ENCODE measurements at places on chromosomes 1 and 21.
A peak's percentile ranks its signal among the peaks of the same experiment; 100 is the strongest.

- no peak for DNase-seq
These were observed 23.2 kb downstream of the ATP8B2 start for GRCh38 chr1:154348429-154349076.

- no peak for DNase-seq
These were observed 32.0 kb downstream of the VTCN1 start for GRCh38 chr1:117178756-117179155.

DNA sequence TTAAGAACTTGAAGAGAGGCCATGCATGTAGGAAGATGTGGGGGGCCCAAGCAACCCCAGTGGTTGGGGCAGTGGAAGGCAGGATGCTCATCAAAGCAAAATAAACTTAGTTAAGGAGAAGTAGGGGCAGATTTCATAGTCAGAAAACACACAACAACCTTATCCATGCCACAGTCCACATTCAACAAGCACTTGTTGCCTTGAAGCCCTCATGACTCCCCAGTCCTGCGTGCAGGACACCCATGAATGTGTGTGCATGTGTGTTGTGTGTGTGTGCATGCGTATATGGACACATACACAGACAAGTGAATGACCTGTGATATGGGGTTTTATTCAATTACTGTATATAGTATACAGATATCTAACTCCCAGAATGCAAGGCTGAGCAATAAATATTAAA, 186.9 kb downstream of the PSMG1 start:
- no peak for DNase-seq

- DNase-seq: peak; percentile 57
These were observed 853.4 kb downstream of the KCNT2 start for GRCh38 chr1:195754874-195755273.

DNA sequence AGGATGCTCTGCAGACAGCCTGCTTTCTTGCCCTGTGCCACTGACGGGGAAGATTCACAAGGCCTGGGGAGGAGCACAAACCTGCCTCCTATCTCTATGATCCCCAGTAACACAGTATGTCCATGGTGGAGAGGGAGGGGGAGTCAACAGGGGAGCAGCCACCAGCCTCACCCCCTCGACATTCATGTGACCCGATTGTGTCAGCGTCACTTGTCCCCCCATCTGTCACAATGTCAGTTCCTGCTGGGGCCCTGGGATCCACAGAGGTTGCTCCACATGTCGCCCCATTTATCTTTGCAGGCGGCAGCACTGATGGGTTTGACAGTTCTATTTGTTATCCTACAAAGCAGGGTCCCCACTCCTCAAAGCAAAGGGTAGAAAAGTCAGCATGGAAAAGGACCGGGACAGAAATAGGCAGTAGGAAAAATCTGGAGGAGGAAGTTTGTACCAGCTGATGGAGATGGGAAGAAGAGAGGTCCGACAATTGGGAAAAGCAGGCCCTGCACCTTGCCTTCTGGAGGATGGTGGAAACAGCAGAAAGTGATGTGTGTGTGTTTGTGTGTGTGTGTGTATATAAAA, 130.9 kb downstream of the SEC16B start:
- DNase-seq: no peak

DNA sequence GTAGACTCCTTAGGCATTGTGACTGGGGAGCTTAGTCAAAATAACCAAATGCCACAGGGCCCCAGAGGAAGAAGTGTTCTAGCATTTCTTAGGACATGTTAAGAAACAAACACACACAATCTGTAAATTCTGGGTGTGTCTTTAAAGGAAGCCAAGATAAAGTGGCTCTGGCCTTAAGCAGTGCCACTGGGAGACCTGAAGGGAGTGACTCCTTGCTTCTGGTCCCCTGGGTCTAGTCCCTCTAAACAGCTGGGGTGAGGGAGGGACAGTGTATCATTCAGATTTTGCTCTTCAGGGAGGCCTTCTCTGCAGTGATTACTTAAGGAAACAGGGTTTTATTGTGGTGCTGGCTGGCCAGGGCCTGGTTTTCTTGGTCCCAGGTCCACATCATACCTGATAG, 9.1 kb upstream of the PROK1 start:
- no peak for DNase-seq

GRCh38 chr21:32578107-32578691, 7.1 kb downstream of the TCP10L start:
- DNase-seq: peak; percentile 40

DNA sequence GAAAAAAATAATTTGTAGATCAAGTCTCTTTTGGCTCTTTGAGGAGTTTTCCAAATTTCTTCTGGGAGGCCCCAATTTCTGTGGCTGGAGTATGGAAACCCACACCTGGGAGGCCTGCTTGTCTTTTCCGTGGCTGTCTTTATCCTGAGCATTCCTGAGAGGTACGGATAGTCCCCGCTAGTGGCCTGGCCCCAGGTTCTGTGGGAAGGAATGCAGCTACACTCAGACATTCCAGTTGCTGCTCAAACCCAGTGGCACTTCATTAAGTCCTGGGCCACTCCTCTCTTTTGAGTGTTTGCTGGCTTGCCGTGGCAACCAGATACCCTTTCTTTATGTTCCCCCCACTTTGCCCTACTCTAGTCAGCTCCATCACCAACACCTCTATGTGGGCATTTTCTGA, 310.4 kb downstream of the ASTN1 start:
- DNase-seq: no peak

GRCh38 chr1:27478098-27478497, 11.9 kb downstream of the WASF2 start:
- no peak for DNase-seq

DNA sequence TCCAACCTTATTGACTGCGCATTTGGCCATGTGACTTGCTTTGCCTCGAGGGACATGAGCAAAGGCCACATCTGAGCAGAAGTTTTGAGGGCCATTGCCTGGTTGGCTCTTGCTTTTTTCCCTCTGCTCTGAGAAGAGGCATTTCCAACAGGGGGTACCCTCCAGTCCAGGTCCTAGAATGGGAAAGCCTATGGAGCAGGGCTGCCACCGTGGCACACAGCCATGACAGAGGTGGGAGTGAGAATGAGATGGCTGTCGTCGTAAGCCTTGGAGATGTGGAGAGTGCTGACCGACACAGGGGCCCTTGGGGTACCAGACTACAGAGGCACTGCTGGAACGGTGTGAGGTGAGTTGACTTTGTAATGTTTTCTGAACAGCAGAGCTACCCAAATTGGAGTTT, 103.0 kb downstream of the KCNJ15 start:
- no peak for DNase-seq

GRCh38 chr1:190479516-190479915, 1.9 kb upstream of the BRINP3 start:
- DNase-seq: peak; percentile 11

GRCh38 chr1:100458661-100459357, 79.1 kb upstream of the GPR88 start:
- peak; percentile 2 for DNase-seq

DNA sequence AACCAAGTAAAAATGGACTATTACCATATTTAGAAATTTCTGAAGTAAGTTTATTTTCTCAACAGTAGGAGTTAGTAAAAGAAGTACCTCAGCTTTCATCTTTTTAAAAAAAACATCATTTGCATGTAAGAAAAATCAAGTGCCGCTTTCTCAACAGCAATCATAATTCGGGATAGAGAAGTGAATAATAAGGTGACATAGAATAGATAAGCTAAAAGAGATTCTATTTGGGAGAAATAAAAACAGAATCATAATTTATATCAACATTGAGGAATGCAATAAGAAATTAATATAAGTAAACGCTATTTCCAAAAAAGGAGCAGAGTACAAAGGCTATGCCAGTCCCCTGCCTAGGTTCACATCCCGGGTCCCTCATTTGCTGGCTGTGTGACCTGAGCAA, 330.9 kb upstream of the GREM2 start:
- no peak for DNase-seq

DNA sequence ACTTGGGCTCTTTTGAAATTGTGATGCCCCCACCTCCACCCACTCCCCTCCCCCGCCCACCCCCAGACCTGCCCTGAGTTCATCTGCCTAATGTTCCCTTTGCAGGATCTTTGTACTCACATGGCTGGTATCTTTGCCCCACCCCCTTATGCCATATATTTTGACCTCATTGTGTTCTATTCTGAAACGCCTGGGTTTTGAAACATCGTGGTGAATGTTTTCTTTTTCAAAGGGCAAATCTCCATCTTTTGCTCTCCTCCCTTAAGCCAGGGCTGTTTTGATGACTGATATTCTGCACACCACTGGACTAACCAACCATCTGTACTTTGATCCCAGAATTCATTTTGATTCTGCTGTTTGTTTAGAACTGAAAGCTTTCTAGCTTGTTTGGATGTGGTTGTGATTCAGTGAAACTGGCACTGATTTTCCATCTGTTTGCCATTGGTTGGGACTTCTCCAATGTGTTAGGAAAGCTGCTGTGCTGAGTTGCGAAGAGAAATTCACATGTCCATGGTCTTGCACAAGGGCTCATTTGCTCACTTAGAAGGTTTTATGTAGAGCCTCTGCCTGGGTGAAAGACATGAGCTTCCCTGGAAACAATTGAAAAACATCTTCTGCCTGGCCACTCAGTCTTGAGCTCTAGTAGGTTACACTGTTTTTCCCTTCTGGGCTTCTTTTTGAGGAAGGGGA, 16.5 kb downstream of the SMAP2 start:
- DNase-seq: peak; percentile 50

- DNase-seq: peak; percentile 58
These were observed 6.8 kb downstream of the HES2 start for GRCh38 chr1:6412896-6413295.

GRCh38 chr1:211332830-211333229, 6.2 kb downstream of the TRAF5 start:
- no peak for DNase-seq

DNA sequence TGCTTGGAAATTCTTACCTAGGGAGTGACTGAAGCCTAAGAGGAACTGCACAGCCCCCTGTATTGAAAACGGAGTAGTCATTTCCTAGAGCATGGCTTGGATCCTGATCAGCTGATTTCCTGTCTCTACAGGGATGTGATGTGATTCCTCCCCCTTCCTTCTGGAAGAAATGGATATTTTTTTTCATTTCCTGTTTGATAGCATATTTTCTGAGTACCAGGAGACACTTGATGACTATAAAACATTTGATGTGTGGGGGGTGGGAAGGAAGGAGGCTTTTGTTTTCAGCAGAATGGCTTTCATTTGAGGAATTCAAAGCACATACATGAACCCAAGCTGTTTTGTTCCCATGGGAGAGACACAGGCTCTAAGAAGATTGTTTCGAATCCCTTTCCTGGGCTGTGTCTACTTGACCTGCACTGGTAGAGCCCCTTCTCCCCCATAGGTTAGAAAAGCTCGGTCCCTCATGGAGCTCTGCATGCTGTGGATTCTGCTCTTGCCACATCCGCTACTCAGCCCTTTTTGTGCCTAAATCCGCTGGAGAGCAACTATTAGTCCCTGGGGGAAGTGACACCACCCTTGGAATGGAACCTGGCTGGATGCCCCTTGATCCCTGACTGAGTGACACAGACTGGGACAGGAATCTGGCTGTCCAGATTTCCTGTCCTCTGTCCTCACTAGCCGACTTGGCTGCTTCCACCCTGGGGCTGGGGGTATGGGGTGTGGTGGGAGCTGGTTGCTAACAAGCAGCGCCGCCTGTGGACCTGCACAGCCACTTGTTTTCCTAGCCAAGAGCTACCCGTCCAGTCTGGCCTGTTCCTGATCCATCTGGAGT, 71.8 kb upstream of the MACF1 start:
- DNase-seq: peak; percentile 77

DNA sequence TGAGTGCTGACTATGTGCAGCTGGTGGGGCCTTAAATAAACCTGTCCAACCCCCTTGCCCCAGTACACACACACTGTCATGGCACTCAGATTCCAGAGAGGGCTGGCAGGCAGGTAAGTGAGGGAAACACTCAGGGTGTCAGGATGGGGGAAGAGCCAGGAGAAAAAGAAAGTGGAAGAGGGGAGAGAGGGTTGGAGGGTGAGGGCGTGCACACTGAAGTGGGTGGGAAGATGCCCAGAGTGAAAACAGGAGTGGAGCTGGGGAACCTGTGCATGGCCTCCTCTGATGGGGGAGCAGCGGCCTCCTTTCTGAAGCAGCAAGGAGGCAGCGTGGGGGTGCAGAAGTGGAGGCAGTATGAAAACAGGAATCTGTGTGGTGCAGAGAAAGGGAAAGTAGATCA, 160.6 kb upstream of the JUN start:
- no peak for DNase-seq

DNA sequence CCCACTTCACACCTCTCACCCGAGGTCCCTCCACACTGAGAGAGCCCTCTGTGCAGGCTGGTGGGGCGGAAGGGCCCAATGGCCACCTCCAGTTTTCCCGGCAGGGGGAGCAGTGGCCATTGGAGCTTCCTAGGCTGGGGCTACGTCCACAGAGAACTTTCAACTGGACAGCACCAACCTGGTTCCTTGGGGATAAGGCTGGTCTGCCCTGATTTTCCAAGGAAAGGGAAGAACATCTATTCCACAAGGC, 20.3 kb upstream of the LAPTM5 start:
- no peak for DNase-seq

DNA sequence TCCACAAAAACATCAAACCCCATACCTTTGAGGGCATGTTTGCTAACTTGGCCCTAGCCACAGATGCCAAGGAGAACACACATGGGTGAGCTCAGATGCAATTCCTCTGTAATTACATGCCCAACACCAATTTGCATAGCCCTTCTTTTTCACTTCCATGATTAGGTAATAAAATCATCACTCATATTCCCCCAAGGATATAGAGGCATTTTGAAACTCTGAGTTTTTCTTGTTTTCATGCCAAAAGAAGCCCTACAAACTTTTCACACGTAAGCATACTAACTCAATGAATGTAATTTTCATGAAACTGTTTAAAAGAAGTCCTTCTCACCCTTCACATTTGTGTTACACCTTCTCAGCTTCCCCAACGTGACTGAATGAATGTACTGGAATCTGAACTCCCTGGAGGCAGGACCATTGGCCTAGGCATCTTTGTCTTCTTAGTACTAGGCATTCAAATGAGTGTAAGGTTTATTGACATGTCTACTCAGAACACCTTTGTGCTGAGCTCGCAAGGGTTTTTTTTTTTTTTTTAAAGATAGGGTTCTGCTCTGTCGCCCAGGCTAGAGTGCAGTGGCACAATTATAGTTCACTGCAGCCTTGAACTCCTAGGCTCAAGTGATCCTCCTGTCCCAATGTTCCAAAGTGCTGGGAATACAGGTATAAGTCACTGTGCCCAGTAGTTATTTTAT, 31.0 kb downstream of the FBXO42 start:
- peak; percentile 79 for DNase-seq

GRCh38 chr1:226148121-226148648, 38.4 kb downstream of the ACBD3 start:
- DNase-seq: no peak

- no peak for DNase-seq
These were observed 5.0 kb upstream of the HHIPL2 start for GRCh38 chr1:222552882-222553281.

- DNase-seq: no peak
These were observed 332.1 kb downstream of the RRAGC start for GRCh38 chr1:38527373-38527966.

All from MCF 10A (cell line).